ENCODE measurements at places on chromosomes 3 and 15. TPM values are rescaled to one million over a fixed set of nuclear protein-coding genes. Genes with fewer than 3 reads are reported as not detected.

DNA sequence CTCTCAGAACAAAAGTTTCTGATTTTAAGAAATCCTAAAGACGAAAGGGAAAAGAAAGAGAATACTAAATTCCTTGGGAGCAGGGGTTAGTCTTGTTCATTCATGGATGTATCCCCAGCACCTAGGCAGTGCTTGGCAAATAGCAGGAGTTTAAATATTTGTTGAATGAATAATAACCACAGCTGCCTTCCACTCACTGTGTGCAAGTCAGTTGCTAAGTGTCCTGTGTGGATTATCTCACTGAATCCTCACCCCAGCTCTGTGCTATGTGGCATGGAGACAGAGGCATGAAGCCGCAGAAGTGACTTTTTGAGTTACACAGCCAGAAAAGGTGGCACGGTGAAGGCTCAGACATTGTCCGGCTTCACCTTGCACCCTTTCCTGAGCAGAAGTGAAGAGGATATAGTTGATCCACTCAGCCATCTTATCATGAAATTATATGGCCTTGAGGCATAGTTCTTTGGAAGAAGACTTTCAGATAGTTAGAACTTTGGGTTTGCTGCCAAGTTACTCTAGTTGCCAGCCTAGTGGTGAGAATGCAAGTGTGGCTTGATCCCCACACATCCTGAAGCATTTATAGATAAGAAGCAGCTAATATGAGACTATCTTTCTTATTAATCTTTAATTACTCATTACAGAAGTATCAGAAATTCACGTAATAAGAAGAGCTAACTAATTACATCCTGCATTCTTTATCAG lies 355.5 kb downstream of the LRTM1 start:
- DNase-seq: no peak

Gene KLHL24
- total RNA-seq: 69.2 TPM

Gene SATB1
- 59.7 TPM for total RNA-seq

GRCh38 chr3:131174752-131175151 lies 148.1 kb downstream of the NEK11 start:
- no peak for DNase-seq

DNA sequence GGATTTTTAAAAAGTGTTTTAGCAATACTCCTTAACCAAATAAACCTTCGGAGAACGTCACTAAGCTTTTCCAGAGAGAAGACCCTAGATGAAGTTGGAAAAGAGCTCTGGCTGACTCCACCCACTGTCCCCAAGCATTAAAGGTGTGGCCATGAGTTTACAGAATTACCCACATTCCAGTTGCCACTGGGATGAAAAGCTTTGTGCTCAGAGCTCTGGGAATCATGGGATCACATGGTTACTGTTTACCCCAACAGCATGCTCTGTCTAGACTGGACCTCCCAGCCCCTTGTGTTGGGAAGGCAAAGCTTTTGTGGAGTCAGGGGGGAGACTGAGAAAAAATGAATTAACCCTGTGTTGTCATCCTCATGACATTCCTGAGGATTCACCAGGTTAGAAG lies 55.3 kb downstream of the CCK start:
- DNase-seq: no peak

Measured in ureter (tissue), 1 donor.